Sciatic nerve (tissue), 2 donors: ENCODE measurements at places on chromosomes 11 and 22.

DNA sequence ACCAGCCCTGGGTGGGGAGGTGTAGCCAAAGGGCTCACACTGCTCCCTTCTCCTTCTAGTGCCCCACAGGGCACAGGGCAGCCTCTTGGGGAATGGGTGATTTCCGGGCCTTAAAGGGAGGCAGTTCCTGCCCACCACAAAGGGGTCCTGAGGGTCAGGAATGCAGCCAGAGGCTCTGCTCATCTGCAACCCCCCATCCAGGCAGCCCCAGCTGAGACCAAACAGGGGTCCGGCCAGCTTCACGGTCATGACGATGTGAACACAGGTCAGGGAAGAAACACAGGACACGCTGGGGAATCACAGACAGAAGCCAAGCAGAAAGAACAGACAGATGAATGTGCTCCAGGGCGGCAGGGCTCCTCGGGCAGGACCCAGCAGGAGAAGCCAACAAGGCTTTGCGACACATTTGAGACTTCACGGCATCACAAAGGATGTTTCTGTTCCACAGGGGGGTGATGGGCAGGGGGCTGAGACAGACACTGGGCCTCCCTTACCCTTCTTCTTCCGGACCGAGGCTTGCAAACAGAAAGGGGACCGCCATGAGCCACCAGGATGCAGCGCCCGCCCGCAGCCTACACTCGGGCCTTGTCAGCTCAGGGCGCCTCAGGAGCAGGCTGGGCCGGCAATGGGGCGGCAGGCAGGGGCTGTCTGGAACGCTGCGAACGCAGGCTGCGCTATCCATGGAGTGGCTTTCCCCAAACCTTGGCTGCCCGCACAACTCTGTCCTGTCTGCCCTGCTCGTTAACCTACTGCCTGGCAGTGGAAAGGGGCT lies 101.9 kb downstream of the CTTN start:
- no peak for DNase-seq

GRCh38 chr22:43154887-43155536 lies 3.7 kb downstream of the TSPO start:
- DNase-seq = no peak

DNA sequence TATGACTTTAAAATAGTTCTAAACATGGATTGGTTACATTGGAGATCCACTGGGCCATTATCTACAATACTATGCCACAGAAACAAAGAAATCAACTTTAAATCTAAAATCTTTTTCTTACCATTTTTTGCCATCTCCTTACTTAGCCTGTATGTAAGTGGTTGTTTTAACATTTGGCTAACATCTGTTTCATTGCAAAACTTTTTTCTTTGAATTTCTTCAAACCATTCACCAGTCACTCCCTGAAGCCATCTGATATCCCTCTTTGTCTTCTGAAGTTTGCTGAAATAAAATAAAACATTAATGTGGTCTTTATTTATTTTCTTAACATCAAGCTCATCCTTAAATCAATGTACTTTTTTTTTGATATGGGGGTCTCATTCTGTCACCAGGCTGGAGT lies 43.3 kb upstream of the POGLUT3 start:
- no peak for DNase-seq

DNA sequence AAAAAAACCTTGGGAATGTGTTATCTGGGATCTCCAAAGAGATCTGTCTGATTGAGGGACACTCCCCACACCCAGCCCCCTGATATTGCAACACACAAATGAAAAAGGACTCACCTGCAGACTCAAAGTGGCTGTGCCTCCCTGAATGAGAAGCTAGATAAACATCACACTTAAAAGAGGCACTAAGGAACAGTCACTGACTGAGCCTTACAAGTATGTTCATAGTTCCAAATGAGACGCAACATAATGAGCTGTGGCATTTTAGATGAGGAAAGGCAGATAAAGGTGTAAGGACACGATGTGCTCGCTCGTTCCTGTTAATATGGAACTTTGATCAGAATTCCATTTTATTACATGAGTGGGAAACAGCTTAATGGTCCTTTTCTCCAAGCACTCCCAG lies 21.0 kb upstream of the CFAP300 start:
- DNase-seq = no peak

- no peak for DNase-seq
These were observed 72.7 kb downstream of the IGLL5 start for GRCh38 chr22:22960307-22960706.

GRCh38 chr11:122104341-122104740 lies 11.7 kb downstream of the BLID start:
- no peak for DNase-seq

DNA sequence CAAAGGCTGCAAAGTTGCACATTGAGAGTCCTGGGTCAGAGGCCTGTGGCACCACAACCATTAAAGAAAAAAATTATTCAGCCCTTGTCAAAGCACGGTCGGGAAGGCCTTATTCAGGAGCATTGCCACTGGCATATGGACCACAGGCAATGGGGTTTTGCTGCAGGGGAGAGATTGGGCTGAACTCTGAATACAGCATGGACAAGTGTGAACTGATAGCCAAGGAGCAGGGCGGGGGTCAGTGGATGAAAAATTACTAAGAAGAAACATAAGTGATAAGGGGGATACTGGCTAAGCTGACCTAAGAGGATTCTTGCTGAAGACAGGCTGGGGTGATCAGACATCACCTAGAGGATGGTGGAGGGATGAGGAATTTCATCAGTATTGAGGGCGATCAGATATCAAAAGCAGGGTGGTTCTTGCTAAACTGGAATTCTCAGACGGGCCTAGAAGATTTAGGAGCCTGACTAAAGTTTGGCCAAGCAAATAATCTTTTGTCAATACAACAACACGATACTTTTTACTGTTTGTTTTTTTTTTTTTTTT lies 3.3 kb upstream of the DGCR8 start:
- DNase-seq = no peak

DNA sequence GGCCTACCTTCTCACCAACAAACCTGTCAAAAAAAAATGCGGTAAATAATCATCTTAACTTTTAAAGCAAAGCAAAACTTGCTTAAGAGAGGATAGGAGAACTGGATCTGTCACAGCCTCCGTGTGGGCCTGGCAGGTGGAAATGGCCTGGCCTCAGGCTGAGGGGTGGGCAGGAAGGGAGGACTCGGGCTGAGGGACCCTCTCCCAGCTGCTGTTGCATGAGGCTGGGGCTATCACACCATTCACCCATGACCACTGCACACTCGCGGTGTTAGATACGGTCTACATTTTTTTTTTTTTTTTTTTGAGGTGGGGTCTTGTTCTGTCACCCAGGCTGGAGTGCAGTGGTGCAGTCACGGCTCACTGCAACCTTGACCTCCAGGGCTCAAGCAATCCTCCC lies 24.5 kb downstream of the ARHGAP1 start:
- no peak for DNase-seq

- DNase-seq = no peak
These were observed 6.7 kb upstream of the ANAPC15 start for GRCh38 chr11:72119198-72119597.
